ENCODE measurements at places on chromosomes 11 and 22.

DNA sequence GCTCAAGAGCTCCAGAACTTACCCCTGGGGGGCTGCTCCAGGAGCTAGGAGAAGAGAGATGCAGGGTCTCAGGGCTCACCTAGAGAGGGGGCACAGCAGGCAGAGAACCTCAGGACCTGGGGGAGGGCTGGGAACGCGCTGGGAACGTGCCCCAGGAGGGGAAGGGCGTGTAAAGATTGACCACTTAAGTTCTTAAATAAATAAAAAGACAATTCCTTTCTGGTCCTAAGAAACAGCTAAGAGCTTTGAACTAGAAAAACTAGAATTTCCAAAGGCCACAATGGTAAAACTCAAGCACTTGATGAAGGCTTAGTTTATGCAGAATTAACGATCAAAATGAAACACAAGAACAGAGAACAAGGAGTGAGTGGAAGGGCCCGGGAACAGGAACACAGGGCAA is 89.1 kb downstream of the CELSR1 start:
- DNase-seq = no peak

- DNase-seq = no peak
Measured at GRCh38 chr11:27998552-27998951, 109.4 kb downstream of the KIF18A start.

DNA sequence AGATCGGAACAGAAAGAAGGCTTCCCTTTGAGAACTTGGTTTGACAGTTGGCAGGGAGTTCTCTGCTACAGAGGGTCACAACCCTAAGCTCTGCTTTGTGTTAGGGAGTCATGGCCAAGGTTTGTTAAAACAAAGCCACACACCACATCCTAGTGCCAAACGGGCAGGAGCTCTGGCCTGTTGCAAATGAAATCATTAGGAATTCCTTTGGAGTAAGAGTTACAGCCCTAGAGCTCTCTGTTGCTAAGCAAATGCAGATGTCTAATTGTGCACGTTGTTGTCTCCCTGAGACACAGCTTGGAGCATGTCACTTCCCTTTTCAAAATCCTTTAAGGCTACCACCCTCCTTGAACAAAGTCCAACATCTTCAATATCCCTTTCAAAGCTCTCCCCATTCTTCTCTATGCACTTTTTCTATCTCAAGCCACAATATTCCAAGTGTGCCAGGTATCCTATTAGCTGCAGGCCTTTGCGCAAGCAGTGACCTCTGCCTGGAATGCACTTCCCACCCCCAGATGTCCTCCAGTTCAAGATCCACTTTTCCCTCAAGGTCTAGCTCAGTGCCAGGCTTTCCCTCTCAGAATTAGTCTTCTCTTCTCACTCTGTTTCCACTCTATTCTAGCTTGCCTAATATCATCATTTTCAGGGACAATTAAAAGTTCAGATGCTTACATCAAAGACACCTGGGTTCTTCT is 253.7 kb upstream of the POU2AF2 start:
- no peak for DNase-seq

GRCh38 chr11:12198251-12199222 is 88.1 kb downstream of the MICAL2 start:
- DNase-seq = no peak

- DNase-seq = no peak
Measured at GRCh38 chr22:45632791-45633515, 38.7 kb upstream of the ATXN10 start.

- no peak for DNase-seq
Measured at GRCh38 chr11:102154806-102155205, 44.6 kb downstream of the YAP1 start.

GRCh38 chr11:72702096-72702495 is 27.9 kb upstream of the PDE2A start:
- no peak for DNase-seq

DNA sequence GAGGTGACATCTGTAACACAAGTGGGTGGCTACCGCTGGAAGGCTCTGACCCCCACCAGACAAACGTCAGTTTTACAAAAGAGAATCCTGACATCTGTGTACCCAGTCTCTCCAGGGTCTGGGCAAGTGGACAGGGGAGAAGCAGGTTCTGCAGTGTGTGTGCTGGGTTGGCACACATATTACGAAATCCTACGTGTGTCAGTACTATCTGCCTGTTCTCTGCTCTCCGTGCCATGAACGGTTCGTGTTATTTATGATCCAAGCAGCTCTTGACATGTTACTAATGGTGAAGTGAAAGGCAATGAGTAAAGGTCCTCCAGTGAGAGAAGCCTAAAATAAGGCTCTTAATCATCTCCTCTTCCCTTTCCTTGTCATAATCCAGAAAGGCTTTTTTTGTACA is 201.5 kb upstream of the MTMR2 start:
- no peak for DNase-seq

- DNase-seq = no peak
Measured at GRCh38 chr22:42874010-42874409, 16.9 kb upstream of the ARFGAP3 start.

GRCh38 chr11:61356706-61357105 is 5.0 kb downstream of the CYB561A3 start:
- no peak for DNase-seq

DNA sequence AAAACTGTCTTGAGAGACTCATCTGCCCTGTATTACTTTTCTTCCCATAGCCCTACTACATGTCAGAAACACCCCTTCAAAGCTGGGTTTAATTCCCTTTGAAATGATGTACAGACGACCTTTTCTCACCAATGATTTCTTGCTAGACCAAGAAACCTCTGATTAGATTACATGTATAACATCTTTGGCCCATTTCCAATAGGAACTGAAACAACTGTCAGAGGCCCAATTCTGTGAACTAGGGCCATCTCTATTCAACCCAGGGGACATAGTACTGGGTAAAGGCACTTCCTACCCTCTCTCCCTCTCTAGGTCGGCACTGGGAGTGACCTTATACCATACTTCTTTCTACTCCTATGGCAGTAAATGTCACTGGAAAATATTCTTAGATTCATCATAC is 19.4 kb downstream of the NPAT start:
- no peak for DNase-seq

DNA sequence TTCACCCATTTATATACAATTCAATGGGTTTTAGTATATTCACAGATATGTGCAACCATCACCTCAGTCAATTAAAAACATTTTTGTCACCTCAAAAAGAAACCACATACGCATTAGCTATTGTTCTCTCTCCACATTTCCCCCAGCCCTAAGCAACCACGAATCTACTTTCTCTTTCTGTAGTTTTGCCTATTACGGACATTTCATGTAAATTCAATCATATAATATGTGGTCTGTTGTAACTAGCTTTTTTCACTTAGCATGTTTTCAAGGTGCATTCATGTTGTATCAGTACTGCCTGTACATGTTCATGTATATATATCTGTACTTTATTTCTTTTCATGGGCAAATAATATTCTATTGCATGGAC is 104.7 kb upstream of the RRM1 start:
- DNase-seq = no peak

GRCh38 chr22:22519591-22519990 is 479 bp downstream of the ZNF280A start:
- DNase-seq = no peak

DNA sequence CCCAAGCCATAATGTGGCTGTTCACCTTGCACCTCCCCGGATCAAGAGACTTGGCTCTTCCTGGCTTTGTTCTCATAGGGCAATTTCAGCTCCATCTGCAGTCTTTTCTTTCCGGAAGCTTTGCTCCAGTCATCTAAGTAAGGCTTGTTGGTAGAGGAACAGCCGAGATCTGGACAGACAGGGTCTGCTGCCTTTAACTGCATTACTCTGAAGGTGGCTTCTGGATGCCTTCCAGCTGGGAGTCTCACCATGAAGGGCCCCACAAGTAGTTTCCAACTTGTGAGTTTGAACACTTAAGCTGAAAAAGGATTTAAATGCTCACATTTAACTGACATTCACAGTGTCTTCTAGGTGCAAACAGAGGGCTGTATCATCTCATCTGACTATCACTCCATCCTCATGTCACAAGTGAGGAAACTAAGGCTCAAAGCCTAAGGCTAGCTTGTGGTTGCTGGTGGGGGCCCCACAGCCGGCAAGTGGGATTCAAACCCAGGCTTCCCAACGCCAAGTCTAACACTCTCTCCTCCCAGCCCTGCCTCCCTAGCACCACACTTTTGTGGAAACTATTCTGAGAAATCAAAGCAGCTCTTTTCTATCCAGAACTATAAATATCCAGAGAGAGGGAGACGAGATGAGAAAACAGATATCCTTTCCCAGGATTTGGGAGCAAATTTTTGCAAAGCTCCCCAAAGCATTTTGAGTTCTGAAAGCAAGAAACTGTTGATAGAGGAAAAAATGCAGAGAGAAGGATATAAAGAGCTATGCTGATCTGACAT is 58.4 kb downstream of the GALNT18 start:
- DNase-seq = no peak

DNA sequence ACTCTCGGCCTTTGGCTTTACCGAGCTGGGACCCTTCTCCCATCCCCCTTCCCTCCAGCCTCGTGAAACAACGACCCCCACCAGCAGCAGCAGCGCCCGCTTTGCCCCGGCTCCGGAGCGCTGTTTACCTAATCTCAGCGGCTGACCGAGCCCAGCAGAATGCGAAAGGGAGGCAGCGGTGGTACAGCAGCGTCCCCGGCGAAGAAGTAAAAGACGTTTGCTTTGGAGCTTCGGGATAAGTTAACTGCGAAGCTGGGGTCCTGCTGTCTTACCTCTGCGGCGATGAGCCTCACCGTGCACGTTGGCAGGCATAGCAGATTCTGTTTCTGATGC is 2.0 kb upstream of the LARGE1 start:
- no peak for DNase-seq

DNA sequence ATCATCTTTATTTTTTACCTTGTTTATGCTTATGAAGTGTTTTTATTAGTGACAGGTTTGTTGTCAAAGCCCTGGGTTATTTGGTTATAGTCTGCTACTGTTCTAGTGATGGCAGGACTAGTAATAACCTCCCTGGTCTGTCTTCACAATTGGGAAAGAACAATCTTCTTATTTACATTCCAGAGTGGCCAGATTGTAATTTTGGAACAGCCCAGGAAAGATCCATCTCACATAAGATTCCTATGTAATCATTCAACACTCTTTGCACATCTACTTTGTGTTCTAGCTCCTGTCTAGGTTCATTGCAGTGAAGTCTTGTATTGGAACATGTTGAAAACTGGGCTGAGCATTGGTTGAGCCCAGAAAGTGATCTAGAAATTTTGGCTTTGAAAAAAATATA is 63.8 kb downstream of the CYB5R2 start:
- DNase-seq = no peak

GRCh38 chr11:18312663-18313420 is 9.1 kb downstream of the HPS5 start:
- no peak for DNase-seq

DNA sequence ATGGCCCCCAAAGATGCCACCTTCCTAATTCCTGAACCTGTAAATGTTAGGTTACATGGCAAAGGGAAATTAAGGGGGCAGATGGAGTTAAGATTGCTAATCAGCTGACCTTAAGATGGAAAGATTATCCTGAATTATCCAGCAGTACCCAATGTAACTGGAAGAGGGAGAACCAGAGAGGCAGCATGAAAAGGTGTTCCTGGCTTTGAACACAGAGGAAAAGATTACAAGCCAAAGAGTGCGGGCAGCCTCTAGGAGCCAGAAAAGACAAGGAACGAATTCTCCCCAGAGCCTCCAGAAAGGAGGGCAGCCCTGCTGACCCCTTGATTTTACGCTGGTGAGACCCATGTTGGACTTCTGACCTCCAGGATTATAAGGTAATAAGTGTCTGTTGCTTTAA is 15.1 kb upstream of the THRSP start:
- no peak for DNase-seq

DNA sequence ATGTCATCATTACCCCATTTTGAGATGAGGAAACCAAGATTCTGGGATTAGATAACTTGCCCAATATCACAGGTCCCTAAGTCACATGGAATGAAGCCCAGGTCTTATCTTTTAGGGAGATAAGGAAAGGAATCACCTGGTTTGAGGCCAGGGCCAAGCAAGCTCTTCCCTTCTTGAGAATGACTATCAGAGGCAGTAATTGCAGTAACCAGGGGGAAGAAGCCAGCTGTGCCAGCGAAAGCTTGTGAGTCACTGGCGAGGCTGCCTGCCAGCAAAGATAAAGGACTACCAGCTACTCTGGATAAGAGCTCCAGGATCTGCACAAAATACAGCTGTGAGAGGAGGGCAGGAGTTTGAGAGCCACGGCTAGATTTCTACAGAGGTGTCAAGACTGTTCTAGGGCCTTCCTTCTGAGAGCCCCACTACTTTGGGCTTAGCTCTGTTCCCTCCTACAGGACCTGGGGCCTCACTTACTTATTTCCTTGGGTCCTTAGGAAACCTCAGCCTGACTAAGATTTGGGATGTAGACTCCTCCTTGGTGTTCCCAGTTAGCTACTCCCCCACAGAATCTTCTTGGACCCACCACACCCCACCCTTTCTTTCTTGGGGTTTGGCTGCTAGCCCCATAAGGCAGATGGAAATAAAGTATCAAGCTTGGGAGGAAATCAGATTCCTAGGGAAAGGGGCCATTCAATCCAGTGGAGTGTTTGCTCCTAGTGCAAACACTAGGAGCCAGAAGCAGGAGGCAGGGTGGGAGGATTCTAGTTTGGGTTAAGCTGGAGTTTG is 9.7 kb upstream of the CCKBR start:
- peak; percentile 12 for DNase-seq

GRCh38 chr11:113806406-113806805 is 26.8 kb downstream of the CLDN25 start:
- DNase-seq = peak; percentile 21

- no peak for DNase-seq
Measured at GRCh38 chr22:44004104-44004460, 20.0 kb upstream of the PARVB start.

DNA sequence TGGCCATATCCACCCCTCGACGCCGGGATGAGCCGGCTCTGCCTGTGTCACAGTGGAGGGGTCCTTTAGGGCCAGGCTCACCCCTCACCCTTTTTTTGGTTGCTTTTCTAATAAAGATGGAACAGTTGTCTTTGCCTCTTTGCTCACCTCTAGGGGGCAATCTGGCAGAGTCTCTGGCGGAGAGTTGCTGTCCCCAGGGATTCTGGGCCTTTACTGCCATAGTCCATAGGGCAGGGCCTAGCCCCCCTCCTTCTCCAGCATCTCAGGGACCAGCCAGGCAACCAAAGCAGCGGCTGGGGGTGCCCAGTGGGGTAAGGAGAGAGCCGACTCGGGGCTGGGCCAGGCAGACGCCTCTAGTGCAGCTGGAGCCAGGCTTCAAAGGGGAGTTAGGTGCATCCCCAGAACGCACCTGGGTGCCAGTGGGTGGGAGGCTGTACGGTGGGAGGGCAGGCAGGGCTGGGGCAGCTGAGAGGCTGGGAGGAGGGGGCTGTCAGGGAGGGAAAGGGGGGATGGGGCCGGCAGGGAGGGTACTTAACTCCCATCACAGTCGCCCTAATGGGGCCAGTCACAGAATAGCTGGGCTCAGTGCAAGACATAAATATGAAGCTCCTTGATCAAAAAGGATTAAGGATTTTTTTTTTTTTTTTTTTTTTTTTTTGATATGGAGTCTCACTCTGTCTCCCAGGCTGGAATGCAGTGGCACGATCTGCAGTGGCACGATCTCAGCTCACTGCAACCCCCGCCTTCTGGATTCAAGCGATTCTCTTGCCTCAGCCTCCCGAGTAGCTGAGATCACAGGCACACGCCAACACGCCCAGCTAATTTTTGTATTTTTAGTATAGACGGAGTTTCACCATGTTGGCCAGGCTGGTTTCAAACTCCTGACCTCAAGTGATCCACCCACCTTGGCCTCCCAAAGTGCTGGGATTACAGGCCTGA is 2.5 kb upstream of the SUSD2 start:
- no peak for DNase-seq

GRCh38 chr11:58762284-58763119 is 30.8 kb upstream of the GLYAT start:
- DNase-seq = no peak

- DNase-seq = no peak
Measured at GRCh38 chr11:9758637-9759518, 95.0 kb downstream of the SWAP70 start.

- DNase-seq = no peak
Measured at GRCh38 chr11:61964058-61964665, 3.3 kb downstream of the FTH1 start.
